ENCODE measurements at places on chromosomes 2 and 18.

DNA sequence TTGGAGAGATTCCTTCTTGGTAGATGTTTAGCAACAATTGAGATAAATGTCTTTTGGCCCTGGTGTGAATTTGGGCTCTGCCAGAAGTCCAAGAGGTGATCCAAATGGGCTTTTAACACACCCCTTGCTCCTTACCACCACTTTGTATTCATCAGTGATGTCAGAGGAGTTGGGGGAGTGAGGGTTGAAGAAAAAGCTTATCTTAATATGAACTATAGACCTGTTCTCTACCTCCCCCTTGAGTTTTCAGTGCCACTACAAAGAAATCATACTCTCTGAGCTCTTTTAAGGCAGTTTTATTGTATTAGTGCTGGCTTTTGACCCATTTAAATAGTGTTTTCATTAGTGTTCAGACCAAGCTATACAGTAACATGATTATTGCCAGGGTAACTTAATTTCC lies 229.1 kb downstream of the PHLPP1 start:
- peak; percentile 76 for DNase-seq

DNA sequence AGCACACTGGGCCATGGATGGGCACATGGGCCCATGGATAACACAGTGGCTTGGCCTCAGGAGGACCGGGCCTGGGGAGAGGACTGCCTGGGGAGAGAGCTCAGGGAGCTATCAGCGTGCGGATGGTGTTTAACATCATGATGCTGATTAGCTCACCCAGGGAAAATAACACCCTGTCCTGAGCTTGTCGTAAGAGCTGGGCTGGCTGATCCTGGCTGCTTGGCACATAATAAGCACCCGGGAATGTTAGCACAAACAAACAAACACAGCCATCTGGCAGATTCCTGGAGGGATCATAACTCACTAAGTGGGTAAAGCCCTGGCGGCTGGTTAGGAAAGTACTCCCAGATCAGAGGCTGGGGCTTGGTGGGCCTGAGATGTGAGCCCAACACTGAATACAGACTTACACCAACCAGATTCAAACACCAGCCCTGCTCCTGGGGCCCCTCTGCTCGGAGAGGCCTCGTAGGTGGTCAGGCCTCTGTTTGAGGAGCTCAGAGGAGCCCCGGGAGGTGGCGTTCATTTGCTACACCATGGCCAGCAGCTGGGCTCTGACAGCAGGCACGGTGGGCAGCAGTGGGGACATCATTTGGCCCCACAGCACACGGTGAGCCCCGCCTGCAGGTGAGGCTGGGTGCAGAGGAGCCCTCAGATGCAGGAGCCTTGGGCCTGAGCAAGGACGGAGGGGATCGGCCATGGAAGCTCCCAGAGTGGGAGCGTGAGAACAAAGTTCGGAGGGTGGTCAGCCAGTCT lies 193.4 kb upstream of the HDAC4 start:
- DNase-seq, result no peak

GRCh38 chr2:161901460-161901859 lies 172.6 kb downstream of the DPP4 start:
- no peak for DNase-seq

DNA sequence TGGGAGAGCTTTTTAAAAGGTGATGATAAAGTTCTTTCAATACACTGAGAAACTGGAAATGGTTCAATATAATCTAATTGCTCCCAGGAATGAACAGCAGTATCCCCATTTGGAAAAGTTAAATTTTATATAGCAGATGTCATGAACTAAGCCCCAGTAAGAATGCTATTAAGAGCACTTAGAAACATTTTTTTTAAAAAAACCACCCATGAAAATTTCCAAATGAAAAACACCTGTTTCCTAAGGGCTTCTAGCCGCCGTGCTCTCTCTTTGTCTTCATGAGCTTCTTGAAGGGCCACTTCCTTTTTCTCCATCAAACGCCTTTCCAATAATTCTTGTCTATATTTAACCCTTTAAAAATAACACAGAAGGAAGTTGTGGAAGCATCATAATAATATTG lies 77.0 kb downstream of the UPP2 start:
- DNase-seq, result no peak

- DNase-seq, result no peak
Observed at GRCh38 chr2:230907361-230908091, 17.5 kb downstream of the GPR55 start.

- no peak for DNase-seq
Observed at GRCh38 chr2:207871911-207872310, 102.2 kb upstream of the FZD5 start.

- peak; percentile 0 for DNase-seq
Observed at GRCh38 chr2:49753344-49753985, 599.1 kb upstream of the FSHR start.

DNA sequence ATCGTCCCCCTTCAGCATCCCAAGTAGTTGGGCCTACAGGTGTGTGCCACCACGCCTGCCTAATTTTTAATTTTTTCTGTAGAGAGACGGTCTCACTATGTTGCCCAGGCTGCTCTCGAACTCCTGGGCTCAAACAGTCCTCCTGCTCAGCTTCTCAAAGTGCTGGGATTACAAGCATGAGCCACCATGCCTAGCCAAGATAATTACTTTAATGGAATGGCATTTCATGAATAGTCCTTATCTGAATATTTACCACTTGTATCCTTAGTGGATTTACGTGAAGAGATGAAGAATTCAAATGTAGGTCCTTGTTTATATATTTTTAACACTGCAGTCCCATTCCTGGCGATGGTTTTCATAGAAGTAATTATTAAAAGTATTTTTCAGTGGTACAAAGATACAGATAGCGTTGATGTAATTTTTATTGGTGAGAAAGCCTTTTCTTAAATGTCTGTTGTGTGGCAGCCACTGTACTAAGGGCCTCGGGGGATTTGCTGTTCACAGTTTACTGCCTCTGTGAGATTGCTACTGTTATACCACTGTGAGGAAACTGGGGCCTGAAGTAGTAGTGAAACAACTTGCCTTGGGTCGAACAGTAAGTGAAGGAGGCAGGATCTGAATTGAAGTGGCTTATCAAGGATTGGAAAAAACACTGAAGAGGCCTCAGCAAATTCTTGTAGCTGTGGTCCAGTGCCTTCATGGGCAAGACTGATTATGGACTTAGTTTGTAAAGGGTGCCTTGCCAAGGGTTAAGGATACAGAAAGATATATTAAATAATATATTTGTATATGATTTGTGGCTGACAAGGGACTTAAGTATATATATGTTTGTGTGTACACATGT lies 151.2 kb downstream of the PRPF40A start:
- no peak for DNase-seq

GRCh38 chr18:69790649-69791048 lies 157.0 kb downstream of the CD226 start:
- no peak for DNase-seq

GRCh38 chr2:120396861-120397811 lies 51.2 kb downstream of the INHBB start:
- DNase-seq, result peak; percentile 38

DNA sequence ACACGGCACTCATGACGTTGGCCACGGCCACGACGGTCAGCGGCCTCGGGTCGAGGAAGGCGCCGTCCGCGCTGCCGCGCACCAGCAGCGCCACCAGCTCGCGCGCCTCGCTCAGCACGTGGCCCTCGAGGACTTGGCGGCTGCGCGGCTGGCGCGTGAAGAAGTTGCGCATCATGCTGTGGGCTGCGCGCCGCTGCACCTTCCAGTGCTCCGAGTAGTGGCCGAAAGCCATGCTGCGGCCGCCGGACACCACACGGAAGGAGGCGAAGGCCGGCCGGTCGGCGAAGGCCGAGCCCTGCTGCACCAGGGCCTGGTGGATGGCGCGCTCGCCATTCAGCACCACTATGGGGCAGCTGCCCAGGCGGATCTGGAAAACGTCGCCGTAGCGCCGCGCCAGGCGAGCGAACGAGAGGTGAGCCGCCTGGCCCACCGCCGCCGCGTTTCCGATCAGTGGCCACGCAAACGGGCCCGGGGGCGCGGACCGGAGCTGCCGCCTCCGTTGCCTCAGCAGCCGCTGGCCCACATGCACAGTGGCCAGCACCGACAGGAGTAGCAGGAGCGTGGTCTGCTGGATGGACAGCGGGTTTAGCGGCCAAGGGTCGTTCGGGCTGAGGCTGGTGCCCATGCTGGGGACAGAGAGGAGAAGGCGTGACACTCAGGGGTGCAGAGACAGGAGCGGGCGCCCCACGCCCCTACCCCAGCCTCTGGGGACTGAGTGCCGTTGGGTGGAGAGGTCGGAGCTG lies 1.0 kb downstream of the CYP1B1 start:
- DNase-seq, result peak; percentile 56

GRCh38 chr2:181886192-181886591 lies 5.3 kb upstream of the ITPRID2 start:
- DNase-seq, result no peak

- DNase-seq, result no peak
Observed at GRCh38 chr18:10131460-10132395, 217.9 kb downstream of the VAPA start.

- DNase-seq, result peak; percentile 51
Observed at GRCh38 chr2:177467646-177468045, 75.1 kb downstream of the AGPS start.

- no peak for DNase-seq
Observed at GRCh38 chr18:2538236-2538635, 33.1 kb downstream of the METTL4 start.

DNA sequence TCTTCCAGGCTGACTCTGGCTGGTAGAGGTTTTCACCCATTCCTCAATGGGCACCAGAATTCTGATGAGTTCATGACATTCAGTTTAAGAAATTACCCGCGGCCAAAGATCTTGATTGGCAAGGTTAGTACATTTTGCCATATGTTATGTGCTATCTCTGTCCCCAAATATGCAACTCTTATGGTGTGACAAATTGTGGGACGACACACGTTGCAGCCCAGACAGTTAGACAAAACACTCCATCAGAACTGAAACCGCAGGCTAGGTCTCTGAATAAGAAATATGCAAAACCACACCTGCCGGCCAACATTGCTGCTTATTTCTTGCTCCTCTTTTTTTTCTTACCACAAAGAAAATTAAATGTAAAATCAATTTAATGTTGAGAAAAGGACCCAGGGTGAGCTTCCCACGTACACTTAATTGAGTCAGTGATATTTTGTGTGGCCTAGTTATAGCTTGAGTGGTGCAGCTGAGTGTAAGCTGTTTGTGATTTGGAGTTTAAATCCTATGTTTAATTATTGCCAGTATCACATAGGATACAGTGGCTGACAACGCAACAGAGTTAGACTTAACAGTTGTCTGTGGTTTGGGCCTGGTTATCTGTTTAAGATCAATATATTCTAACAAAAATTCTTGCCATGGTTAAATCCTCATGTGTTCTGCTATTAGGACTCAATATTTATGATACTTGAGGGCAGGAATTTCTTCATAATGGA lies 35.7 kb upstream of the LTBP1 start:
- DNase-seq, result no peak

GRCh38 chr2:95231723-95232122 lies 24.4 kb downstream of the ZNF892 start:
- peak; percentile 54 for DNase-seq

DNA sequence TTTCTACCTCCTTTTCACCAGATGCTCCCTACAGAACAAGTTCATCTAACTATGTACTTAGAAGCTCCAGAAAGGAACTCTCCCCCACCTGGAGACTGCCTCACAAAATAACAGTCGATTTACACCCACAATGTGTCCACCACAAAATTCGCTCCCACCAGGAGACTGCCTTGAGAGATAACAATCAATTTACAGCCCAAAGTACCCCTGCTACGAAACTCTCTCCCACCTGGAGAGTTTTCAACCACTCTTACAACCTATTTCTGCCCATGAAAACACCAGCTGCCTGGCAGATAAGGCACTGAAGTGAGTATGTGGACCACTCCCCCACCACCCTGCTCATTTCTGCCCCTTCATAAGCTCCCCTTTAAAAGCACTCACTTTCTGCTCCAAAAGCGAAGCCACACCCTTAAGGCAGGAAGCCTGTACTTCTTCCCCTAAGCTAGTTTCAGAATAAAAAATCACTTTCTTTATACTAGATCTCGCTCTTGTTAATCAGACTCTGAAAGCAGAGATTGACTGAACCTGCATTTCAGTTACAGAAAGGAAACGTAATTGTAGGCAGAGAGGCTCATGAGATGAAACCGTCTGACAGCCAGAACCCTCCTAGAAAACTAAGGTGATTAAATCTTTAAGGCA lies 94.4 kb upstream of the RBBP8 start:
- DNase-seq, result no peak

- DNase-seq, result peak; percentile 79
Observed at GRCh38 chr18:49880661-49881060, 67.3 kb upstream of the ACAA2 start.

- peak; percentile 67 for DNase-seq
Observed at GRCh38 chr2:167579826-167580225, 667.6 kb downstream of the STK39 start.

DNA sequence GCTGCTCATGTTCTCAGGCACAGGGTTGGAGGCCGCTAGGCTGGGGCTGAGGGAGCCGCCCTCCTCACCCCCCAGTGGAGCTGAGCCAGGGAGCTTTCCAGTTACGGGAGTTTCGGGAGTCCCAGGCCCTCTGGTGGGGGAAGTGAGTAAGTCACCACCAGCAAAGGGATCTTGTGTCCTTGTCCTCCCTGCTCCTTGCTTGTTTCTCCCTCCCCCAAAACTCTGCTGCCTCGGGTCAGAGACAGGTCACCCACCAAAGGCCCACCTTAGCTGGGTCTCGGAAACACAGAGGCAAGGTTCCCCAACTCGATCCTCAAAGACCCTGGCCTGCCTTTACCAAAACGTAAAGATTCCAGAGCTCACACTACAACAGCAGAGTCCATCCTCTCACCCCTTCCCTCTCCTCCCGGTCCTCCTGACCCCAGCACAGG lies 60.5 kb upstream of the POMC start:
- peak; percentile 58 for DNase-seq

DNA sequence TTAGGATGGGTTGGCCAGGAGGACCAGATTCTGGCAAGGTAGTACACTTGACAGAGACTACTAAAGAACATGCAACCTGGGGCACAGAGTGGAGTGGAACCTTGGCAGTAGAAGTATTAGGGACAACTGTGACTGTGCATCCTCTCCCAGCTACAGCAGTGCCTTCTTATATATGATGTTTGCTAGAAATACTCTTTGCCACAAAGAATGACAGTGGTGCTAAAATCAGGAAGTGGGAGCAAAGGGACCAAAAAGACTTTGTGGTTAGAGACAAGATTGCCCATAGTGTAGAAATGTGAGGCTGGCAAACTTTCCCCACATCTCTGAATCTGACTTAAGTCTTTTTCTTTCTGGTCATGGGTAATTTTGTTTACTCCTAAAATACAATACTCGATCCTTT lies 9.4 kb upstream of the SLC38A11 start:
- no peak for DNase-seq

DNA sequence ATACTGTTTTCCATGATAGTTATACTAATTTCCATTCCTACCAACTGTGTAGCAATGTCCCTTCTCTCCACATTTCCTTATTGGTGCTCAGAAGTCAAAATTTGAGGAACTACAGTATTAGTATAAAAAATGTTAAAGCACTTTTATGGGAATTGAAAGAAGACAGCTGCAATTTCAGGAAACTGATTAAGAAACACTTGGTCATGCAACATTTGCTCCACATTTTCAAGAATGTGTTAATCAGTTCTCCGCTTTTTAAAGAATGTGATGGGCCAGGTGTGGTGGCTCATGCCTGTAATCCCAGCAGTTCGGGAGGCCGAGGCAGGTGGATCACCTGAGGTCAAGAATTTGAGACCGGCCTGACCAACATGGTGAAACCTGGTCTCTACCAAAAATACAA lies 33.6 kb upstream of the MGAT4A start:
- DNase-seq, result no peak
